CD14-positive monocyte (primary cell): ENCODE measurements at places on chromosomes 6 and 20. TPM values are rescaled to one million over a fixed set of nuclear protein-coding genes. Genes with fewer than 3 reads are reported as not detected.

The TSPO2 gene
- polyA plus RNA-seq = not detected

The DEFB124 gene
- not detected for polyA plus RNA-seq

The CALHM4 gene
- not detected for polyA plus RNA-seq

The GSTA3 gene
- not detected for polyA plus RNA-seq

The TNXB gene
- polyA plus RNA-seq = 0.48 and 1.2 TPM in 2 replicates

The TULP1 gene
- polyA plus RNA-seq = not detected

The PI3 gene
- polyA plus RNA-seq = not detected

The HUS1B gene
- not detected for polyA plus RNA-seq

The DEFB125 gene
- polyA plus RNA-seq = not detected

The SEMG1 gene
- not detected in 2 replicates for polyA plus RNA-seq

The CAP2 gene
- not detected for polyA plus RNA-seq

The LAMP5 gene
- 0.73 and 0.92 TPM in 2 replicates for polyA plus RNA-seq

The RFX6 gene
- polyA plus RNA-seq = not detected

The NKX2-2 gene
- polyA plus RNA-seq = not detected in 2 replicates

The CLIC1 gene
- polyA plus RNA-seq = 676 and 718 TPM in 2 replicates

The SAMD10 gene
- polyA plus RNA-seq = 0.34 TPM

The SYCP2L gene
- 0.04 and 0.08 TPM in 2 replicates for polyA plus RNA-seq
